ENCODE measurements at places on chromosomes 1 and 21.

- DNase-seq, result peak; percentile 73
These were observed 1.1 kb downstream of the ARHGAP30 start for GRCh38 chr1:161068306-161069234.

GRCh38 chr1:169576935-169577331, 9.3 kb downstream of the F5 start:
- DNase-seq, result no peak

DNA sequence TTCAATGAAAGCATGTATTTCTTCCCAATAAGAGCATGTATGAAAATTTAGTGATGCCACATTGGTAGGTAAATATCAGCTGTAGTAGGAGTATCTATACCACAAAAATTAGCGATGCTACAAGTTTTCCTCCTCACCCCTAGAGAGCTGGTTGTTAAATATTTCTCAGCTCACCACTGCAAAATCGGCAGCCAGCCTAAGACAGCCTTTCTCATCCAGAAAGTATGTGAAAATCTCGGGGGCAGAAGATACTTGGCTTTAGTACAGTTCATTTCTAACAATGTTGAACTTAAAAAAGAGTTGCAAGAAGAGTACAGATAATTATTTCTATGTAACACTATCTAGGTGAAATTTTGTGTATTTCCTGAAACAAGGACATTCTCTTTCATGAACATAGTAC, 235.4 kb downstream of the TPR start:
- DNase-seq, result no peak

DNA sequence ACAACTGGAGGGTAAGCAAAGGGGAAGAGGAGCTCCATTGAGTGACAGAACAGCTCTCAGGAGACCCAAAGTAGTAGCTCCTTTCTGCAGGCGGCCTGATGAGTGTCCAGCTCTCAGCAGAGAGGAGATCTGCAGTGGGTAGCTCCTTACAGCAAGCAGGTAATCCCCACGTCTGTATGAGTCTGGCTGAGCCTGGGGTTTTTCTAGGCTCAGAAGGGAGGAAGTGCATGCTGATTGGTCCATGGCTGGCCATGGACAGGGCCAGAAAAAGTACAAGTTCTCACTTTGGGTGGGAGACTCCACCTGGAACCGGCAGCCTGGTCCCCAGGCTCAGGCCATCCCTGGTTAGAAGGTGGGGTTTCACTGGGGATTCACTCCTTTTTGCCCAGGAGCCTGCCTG, 50.9 kb upstream of the SCYL3 start:
- DNase-seq, result no peak

DNA sequence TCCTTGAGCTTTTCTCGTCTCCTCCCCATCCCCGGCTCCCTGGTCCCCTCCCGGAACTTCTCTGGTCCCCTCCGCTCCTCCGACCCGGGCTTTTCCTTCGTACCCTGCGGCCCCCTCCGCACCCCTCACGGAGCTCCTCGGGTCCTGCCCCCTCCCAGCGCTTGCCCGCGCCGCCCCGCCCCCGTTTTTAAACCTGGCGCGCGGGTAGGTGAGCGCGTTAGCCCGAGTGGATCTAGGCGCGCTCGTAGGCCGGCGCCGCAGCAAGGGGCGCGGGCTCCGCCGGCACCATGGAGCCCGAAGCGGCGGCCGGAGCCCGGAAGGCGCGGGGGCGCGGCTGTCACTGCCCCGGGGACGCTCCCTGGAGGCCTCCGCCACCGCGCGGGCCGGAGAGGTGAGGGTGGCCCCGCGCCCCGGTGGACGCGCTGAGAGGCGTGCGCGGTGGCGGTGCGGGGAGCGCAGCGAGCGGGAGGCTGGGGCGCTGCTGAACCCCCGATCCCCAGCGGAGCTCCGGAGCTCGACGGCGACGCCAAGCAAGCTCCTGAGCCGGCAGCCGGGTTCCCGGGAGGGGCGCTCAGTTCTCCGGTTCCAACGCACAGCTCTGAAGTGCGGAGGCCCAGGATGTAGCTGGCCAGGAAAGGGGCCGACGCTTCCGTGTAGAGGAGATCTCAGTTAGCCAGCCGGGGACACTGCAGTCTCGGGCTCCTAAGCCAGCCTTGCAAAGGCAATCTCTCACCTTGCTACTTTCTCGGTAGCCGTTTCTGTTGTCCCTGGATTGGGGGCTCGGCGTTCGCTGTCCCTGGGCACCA, at the start of gene RIPPLY3:
Gene RIPPLY3, plus strand, starts transcription at position 217 of the 806 bp plus-strand sequence. Its CDS starts 71 bp downstream, at position 288.
- DNase-seq, result no peak

- DNase-seq, result no peak
These were observed 299.7 kb upstream of the KAZN start for GRCh38 chr1:14298806-14299205.

DNA sequence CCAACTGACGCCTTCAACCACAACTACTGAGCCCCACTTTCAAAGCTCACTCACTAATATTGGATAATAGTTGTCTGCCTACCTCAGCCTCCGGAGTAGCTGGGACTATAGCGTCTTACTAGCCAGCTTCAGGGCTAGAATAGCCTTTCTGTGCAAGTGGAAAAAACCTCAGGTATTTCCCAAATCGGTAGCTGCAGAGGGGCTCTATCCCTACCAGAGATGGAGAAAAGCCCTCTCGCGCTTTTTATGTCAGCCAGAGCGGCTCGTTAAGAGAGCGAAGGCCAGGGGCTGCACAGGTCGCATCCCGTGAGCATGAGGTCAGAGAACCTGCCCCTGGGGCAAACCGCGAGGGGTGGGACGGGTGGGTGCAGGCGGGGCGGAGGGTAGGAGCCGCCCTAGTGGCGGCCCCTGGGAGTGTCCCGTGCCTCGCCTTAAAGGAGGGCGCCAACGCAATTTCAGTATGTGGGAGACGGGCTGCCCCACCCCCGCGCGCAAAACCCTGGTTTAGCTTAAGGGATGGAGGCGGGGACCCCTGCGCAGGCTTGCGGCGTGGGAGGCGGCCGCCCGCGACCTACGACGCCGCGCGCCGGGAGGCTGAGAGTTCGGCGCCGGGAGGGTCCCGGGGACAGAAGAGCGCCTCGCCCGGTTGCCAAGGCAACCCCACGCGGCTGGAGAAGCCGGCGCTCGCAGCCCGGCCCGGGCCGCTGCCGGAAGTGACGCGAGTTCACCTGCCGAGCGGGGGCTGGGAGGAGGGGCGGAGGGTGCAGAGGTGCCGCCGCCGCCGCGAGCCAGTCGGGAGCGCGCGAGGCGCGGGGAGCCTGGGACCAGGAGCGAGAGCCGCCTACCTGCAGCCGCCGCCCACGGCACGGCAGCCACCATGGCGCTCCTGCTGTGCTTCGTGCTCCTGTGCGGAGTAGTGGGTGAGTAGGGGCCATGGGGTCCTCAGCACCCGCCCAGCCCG, at the start of gene CXADR:
Gene CXADR, plus strand, starts transcription at position 791 of the 961 bp plus-strand sequence. Its CDS starts 87 bp downstream, at position 878.
- DNase-seq, result peak; percentile 58

DNA sequence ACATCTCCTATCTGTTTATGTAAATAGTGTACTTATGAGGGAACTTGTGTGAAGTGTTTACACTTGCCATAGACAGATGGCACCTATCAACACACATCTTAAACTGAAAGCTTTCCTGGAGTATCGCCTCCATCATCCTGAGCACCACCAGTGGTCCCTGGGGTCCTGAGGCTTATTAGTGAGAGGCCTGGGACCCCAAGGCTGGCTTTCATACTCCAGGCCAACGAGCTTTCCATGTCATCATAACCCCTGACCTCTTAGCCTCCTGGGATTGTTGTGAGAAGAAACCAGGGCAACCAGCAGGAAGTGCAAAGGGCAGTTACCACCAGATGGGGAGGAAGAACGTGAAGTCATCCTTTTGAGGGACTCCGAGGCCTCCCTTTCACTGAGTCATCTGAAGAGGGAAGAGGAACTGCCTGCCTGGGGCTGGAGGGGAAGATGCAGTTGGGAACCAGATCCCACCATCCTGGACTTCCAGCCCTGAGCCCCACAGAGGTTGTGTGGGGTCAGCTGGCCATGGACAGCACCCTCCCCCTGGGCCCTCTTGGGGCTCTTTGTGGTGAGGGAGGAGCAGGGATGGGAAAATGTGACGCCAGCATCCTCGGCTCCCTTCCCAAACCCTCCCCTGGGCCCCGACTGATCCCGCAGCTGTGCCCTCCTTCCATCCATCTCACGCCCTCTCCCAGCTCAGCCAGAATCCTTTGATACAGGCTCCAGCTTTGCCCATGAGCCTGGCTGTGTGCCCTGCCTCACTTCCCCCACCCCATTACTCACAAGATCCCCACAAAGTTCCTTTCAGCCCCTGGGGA, 5.8 kb downstream of the INKA2 start:
- no peak for DNase-seq

DNA sequence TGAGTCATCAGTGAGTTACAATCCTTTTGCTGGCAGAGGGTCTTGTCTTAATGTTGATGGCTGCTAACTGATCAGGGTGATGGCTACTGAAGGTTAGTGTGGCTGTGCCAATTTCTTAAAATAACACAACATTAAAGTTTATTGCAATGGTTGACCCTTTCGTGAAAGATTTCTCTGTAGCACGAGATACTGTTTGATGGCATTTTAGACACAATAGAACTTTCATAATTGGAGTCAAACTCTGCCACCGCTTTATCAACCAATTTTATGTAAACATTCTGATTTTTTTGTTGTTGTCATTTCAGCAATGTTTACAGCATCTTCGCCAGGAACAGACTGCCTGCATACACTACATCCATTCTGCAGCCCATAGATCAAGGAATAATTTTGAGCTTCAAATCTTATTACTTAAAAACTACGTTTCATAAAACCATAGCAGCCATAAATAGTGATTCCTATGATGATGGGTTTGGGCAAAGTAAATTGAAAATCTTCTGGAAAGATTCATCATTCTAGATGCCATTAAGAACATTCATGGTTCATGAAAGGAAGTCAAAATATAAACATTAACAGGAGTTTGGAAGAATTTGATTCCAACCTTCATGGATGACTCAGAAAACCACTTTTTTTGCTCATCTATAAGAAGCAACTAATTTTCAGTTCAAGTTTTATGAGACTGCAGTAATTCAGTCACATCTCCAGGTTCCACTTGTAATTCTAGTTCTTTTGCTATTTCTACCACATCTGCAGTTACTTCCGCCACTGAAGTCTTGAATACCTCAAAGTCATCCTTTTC, 85.9 kb downstream of the TYW3 start:
- DNase-seq, result no peak

DNA sequence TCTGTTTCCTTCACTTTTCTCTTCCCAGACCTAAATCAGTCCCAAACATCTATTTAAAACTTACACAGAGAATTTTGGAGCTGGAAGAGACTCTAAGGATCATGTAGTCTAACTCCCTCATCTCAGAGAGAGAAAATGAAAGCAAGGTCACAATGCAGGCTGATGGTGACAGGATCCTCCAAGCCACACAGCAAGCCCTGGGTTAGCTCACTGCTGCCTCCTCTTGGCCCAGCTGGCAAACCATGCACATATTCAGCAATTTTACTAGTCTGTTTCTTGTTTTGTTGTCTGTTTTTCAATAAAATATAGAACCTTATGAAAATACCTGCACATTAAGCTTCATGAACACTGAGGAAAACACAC, 27.7 kb upstream of the LY9 start:
- DNase-seq, result peak; percentile 89

DNA sequence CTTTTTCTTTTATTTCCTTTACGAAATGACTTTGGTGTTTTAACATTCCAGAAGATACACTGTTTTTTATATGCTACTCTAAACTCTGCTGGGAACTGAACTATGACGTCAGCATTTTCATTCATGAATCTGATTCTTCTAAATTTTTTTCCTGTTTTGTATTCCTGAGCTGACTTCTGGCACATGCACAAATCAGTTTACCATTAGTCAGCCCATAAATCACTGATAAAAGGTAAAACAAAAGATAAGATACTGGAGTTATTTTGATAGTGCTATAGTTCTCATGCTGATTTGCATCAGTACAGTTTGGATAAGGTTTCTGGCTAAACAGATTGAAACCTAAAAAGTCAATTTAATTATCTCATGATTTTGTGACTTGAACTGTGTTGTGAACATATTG, 10.4 kb downstream of the CAMTA1 start:
- DNase-seq, result no peak

DNA sequence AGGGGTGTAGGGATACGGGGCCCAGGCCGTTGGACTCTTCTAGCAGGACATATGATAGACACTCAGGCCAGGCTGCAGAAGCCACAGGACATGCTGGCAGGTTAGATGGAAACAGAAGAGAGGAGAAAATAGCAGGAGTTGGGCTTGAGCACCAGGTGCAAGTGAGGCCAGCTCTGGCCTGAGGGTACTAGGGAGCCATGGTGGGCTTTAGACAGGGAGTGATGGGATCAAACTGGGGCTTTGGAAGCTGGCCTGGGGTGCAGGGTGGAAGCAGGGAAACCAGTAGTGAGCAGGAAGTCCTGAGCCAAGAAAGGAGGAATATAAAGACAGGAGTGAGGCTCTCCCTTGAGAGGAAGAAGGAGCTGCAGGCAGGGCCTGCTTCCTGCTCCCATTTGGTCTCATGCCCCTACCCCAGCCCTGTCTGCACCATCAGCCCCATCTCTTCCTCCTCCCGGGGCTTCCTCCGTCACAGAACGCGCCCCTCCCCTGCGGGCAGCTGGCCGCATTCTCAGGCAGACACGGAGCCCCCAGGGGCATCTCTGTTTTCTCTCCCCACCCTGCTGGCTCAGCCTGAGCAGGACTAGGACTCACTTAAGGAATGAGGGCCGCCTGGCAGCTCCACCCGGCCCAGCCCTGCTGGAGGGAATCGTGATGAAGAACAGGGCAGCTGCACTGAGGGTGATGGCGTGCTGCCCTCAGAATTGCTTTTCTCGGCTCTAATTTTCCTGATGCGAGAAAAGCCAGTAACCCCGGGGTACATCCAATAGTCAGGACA, 165.5 kb upstream of the TMEM51 start:
- no peak for DNase-seq

- no peak for DNase-seq
These were observed 93.9 kb downstream of the GLIS1 start for GRCh38 chr1:53644909-53645689.

GRCh38 chr1:111486431-111486830, 12.6 kb downstream of the C1orf162 start:
- no peak for DNase-seq

DNA sequence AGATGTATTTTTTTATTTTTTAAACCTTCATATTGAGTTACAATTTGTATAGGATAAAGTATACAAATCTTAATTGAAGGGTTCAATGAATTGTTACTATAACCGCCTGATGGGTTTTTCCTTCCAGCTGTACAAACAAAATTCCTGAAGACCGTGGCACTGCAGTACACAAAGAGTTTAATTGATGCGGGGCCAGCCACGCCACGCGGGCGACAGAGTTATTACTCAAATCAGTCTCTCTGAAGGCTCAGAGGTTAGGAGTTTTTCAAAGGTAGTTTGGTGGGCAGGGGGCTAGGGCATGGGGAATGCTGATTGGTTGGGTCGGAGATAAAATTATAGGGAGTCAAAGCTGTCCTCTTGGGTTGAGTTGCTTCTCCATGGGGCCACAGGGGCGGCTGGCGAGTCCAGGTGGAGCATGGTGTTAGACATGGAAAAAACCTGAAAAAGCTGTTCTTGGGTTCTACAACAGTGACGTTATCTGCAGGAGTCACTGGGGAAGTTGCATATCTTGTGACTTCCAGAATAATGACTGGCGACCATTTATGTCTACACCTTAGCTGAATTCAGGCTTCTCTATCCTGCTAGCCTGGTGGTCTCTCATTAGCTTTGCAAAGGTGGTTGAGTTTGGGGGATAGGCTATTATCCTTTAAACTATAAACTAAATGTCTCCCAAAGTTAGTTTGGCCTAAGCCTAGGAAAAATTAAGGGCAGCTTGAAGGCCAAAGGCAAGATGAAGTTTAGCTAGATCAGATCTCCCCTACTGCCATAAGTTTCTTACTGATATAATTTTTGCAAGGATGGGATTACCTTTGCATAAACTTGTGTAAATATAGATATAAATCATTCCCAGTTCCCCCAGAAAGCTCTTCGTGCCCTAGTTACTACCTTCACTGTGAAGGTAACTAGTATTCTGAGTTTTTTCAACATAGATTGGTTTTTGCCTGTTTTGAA, 13.0 kb upstream of the TMEM9 start:
- no peak for DNase-seq
